Memory B cell (primary cell): ENCODE measurements at places on chromosomes 1 and 21.

GRCh38 chr1:110645211-110645610 lies 29.5 kb downstream of the KCNA3 start:
- no peak for DNase-seq

- no peak for DNase-seq
These were observed 16.5 kb upstream of the TSPAN2 start for GRCh38 chr1:115105831-115106230.

GRCh38 chr1:163013826-163014600 lies 55.1 kb upstream of the RGS4 start:
- DNase-seq: no peak

- peak; percentile 14 for DNase-seq
These were observed at the start of gene OLFML3 for GRCh38 chr1:113978863-113979702. TSS of gene OLFML3 (plus strand) at chr1:113979474. CDS start at chr1:113979517, 43 bp downstream.

DNA sequence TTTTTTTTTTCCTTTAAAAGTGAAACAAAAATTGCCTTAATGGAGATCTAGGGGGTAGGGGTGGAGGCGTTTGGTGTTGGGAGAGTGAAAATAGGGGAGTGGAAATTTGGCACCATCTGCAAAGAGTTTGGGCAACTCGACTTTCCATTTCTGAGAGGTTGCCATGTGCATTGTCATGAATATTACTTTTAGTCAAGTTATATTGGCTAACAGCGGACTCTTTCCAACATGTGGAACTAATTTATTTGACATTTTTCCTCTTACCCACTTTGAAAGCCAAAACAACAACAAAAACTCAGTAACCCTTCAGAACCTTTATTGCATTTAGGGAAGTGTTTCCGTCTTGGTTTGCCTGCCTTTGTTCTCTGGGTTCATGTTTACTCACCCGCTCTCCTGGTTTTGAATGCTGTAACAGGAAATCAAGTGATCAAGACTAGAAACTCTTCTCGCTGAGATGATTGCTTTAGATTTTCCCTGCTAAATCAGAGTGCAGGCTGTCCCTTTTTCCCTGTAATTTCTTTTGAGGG lies 70.4 kb downstream of the CACHD1 start:
- no peak for DNase-seq

- no peak for DNase-seq
These were observed 3.2 kb upstream of the QSOX1 start for GRCh38 chr1:180151508-180151907.

DNA sequence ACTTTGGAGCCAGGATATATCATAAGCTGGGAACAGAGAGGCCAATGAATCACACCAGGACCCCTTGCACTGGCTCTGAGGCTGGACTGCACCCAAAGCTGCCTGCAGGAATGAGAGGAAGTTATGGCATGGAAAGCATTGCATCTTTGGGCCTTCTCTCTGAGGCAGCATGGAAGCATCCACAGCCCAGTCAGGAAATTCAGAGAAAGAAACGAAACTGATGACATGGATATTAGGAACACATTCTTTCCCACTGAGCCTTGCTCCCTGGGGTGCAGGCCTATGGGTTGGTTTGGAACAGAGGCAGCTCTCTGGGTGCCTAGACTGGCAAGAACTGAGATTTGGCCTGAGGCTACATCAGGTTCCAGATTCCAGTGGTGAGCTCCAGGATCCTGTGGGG lies 98.6 kb downstream of the NGF start:
- no peak for DNase-seq

GRCh38 chr1:87615901-87616300 lies 287.2 kb downstream of the LMO4 start:
- DNase-seq: no peak

DNA sequence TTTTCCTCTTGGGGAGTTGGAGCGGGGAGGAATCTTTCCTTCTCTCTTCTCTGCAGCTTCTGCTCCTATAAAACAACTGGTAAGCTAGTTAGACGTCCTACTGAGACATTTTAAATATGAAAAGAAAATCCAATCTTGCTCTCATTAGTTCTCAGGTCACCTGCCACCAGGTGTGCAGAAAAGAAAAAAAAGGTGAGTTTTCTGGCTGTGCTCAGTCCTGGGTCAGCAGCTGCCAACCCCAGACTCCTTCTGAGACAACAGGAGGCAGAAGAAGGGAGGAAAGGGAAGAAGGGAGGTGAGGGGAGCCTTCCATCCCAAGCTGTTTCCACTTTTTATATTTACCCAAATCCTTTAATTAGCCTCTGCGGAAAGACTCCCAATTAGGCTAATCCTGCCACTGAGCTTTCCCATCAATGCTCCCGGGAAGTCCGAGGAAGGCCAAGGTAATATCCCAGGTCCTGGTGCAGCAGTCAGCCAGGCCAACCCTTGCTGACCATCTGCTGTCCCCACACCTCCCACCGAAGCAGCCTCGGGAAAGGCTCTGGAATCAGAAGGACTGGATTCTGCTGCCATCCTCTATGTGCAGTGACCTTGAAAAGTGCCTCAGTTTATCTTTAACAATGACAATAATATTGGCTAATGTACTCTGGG lies 33.4 kb downstream of the GLIS1 start:
- DNase-seq: no peak

DNA sequence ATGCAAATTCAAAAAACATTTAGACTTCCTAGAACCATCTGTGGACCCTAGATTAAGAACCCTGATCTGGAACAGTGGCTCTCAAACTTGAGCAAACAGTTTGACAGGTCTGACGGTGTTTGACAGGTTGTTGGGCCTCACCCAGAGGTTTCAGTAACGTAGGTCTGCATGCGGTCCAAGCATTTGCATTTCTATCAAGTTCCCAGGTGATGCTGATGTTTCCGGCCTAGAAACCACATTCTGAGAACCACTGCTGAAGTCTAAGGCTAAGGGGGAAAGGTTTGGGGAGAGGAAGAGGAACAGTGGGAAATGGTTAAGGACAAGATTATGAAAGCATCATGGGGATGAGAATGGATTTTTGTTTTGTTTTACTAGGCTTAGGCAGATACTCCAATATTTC lies 48.6 kb downstream of the MDM4 start:
- peak; percentile 49 for DNase-seq

DNA sequence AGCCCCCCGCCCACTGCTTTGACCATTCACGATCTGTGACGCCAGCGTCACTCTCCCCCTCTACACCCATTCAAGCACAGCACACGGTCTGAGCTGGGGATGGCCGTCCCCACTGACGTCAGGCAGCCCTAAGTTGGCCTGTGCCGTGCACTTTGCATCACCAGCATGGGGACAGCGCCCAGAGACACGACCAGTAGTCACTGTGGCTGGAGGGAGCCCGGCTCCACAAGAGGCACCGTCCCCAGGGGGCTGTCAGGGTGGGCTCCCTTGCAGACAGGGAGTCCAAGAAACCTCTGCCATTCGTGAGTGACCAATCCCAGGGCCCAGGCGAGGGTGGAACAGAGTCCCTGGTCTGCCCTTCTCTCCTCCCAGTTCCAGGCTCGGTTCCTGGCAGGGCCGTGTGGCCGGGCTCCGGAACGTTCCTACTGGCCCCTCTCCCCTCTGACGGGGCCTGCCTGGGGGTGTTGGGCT lies 2.3 kb downstream of the KRTAP10-8 start:
- DNase-seq: no peak

GRCh38 chr1:172724765-172725613 lies 66.1 kb downstream of the FASLG start:
- DNase-seq: no peak

DNA sequence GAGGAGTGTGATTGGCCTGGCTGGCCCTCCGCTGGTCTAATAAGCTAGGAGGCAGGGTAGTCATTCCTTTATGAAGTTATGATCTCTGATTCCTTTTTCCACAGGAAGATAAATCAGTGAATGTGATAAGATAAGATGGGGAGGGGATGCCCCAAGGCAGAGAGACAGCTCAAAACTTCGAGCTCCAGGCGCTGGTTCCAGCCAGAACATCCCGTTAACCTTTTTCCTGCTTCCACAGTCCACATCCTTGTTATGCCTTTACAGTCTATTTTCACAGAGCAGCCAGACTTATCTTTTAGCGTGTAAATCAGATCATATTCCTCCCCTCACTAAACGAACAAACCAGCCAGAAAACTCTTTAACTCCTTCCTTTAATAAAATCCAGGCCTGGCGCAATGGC lies 38.5 kb upstream of the BMP8B start:
- no peak for DNase-seq

DNA sequence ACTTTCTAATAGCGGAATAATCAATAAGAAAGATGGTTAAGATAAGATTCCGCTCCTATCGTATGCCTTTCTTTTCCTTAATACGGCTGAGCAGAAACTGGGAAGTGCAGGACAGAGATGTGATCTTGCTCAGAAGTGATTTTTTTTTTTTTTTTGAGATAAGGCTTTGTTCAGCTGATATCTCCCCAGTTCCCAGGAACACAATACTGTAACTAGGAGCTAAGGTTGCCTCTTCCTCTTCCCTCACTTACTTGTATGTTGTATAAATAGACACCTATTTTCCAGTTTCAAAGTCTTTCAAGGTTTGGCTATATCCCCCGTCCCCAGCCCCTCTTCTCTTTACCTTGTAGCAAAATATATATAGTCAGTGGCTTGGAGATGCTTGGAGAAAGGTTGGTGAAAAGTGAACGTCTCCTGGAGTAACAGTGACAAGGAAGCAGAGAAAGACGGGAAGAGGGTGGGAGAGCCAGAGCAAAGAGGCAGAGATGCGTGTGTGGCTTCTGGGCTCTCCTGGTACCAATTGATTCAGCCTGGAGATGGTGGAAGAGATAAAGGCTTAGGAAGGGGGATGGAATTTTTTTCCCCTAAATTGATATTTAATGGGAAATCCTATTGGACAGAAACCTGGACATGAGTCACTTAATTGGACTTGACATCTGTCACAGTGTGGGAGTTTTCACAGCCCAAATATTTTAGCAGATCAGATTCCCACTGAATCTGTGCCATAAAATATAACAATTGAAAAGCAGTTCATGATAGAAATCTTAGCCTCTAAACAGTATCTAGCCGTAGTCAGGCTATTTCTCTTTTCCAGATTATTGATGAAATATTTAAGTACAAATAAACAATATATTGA lies at the start of gene NHLH2:
TSS of gene NHLH2 (minus strand) at position 522 of the 856 bp plus-strand sequence. CDS start 2,754 bp downstream, outside the sequence.
- DNase-seq: no peak

DNA sequence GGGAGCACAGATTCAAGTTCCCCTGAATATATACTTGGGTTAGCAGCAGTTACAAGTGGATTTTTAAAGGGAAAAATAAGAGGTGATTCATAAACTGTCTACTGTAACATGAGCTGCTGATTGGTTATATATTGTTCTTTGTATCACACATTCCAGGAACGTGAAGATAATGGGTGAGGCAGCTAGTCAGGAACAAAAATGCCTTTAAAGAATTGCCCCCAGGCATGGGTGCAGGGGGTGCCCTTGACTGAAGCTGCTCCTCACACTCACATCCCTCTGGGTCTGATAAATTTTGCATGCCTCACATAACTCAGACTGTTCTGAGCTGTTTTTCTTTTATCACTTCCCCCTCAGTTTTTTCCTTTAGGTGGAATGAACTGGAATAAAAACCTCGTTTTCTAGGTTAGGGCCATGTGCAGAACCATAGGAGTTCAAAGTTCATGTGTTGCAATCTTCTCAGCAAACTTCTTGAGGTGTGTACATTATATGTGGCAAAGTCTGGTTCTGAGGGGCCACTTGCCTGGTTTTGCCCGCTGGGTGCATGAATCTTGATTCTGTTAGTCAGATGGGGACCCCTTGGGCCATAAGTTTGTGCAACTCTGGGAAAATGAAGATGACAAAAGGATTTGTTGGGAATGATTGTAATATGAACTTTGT lies 21.1 kb downstream of the TBX19 start:
- DNase-seq: no peak

DNA sequence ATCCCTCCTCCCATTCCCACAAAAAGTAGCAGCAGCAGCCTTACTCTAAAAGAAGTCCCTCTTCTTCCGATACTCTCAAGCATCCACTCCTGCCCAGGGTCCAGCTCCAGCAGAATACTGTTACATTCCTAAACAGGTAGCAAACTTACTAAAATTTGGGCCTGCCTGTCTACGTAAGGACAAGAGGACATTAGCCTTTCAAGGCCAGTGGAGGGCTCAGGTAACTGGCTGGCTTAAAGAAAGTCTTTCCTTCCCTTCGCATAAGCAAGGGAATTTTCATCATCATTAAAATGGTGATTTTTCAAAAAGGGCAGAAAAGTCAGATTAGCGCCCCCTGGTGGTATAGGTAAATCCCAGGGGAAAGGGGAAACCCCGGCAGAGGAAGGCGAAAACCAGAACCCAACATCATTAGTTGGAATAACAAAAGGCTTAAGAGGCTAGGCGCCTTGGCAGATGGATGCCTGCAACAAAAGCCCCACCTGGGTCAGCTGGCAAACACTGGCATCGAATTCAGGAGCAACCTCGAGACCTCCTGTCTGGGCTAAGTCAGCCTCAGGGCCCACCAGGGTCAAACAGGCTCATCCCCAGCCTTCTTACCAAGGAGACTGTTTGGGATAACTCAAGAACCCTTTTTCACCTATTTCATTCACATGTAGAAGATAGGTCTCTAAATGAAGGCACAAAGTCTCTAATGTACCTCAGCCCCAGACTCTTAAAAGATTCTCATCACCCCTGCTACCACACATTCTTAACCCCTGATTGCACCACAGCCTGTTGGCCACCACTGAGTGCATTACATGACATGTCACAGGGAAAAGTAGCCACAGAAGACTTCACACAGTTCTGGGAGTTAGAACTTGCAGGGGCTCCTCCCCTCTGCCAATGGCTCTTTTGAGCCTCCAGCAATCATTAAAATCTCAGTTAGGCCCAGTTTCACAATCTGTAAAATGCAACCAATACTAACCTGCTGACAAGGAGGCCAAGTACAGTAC lies 36.7 kb downstream of the ERI3 start:
- DNase-seq: peak; percentile 71

DNA sequence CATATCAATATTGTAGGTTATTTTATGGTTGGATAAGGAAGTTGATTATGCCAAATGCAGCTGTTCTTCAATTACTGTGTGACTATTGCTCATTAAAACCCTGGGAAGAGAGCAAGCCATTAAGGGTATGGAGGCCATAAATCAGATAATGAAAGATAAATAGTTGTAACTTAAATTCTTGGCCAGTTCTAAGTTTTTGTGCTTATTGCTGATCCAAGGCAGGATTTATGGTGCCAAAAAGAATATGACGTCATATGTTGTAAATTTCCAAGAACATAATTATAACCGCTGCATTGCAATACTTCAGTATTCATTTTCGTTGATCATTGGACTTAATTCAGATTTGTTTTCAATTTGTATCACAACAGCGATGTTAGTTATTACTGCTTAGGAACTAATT lies 211.6 kb downstream of the LRRC40 start:
- no peak for DNase-seq

DNA sequence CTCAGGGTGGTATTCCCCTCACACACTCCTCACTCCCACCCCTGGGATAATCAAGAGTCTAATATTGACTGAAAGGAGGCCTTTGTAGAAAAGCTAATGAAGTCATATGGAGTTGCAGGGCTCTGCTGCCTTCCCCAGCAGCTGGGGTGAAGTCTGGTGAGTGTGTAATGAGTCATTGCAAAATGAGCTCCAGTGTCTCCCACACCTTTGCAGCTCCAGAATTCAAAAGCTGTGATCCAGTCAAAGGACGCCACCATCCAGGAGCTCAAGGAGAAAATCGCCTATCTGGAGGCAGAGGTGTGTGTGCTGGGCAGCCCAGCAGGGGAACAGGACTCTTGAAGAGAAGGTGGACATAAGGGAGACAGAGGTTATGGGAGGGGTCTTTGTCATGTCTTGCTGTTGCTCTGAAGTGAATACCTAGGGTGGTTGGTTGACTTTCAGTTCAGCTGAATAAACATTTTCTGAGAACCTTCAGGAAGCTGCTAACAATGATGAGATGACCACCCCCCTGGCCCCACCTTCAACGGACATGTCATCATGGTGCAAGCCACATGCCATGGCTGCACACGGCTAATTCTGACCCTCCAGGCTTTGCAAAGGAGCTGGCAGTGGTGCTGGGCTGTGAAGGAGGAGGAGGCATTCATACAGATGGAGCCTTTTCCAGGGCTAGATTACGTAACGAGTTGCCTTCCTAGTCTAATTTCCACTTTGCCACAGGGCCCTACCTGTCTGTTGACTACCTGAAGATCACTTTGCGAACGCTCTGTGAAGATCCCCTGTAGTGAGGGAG lies 32.2 kb upstream of the SNX27 start:
- no peak for DNase-seq
